HCEC 1CT (cell line): ENCODE measurements at places on chromosomes 2 and 18.

DNA sequence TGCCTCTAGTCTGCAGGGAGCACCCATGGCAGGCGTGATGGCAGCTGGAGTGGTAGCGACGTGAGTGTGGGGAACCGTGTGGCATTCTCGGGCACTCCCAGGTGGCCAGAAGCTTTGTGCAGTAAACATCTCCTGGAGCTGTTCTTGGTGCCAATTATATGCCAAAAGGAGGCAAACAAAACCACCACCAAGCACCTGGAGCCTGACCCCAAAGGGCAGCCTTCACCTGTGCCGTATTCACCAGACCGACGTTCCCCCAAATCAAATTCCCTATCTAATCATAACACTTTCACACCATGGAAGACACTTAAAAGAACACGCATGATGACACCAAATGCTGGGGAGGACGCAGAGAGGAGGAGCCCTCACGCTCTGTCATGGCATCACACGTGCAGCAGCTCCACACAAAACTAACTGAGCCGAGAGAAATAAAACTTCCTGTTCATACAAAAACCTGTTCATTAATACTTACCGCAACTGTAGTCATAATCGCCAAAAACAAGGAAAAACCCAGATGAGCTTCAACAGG lies 123.6 kb downstream of the EIPR1 start:
- DNase-seq = no peak

DNA sequence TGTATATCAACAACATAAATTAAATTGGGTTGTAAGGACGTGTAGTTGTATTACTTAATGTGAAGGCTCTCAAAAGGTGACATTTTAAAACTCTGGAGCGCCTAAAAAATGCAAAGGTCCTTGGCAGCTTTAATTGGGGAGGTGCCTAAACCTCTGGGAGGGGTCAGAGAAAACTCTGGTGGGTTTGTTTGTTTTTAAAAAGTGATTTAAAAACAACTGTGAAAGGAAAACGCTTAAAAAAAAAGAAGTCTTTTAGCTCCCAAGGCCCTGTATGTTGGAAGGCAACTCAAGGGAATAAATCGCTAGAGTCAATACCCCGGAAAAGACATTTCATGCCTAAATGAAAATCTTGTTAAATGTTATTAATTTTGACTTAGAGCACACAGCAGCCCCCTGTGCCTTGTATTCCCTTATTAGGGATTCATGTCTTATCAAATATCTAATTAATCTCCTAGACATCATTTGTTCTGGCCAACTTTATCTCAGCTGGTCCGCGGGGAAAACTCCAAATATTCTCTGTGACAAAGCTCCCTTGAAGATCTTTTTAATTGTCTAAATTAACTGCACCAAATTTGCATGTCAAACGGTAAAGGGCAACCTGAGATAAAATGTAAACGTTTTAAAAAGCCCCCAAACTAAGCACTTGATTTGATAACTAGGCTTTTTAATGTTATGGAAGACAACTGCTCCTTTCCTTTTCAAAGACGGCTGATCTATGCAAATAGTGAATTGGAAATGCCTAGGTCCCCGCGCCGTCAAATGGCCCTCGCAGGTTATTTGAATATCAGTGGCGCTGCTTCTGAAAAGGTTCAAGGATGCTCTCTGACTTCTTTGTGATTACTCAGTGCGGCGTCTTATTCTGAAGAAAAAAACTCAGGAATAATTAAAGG lies 4.2 kb downstream of the SP9 start:
- DNase-seq = no peak

- no peak for DNase-seq
Measured at GRCh38 chr18:56511996-56512395, 126.4 kb downstream of the TXNL1 start.

DNA sequence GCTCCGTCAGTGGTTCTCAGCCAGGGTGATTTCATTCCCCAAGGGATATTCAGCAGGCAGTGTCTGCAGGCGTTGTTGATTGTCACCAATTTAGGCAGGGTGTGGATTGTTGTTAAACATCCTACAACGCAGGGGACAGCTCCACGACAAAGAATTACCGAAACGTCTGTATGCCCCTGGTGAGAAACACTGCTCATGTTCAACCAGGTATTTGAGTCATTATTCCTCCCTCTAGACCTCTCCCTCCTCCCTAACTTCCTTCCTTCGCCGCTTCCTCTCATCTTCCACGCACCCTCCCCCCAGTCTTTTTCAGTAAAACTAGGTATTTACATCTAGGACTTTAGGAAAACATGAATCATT lies 50.8 kb downstream of the NCK2 start:
- DNase-seq = no peak

DNA sequence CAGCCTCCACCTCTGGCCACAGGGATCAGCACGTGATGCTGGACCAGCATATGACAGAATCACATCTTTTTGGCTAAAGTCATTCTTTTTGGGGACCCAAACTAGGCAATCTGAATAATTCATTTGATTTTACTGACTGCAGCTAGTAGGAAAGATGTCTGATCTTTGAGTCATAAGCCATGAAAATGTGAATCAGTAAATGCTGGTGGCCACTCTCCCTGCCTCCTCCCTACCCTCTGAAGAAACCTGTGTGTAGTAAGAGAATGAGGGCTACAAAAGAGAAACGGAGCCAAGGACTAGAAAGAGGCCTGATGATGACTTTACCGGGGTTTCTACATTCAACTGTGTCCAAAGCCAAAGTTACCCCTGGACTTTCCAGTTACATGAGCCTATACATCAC lies 10.1 kb upstream of the LRPPRC start:
- peak; percentile 48 for DNase-seq

DNA sequence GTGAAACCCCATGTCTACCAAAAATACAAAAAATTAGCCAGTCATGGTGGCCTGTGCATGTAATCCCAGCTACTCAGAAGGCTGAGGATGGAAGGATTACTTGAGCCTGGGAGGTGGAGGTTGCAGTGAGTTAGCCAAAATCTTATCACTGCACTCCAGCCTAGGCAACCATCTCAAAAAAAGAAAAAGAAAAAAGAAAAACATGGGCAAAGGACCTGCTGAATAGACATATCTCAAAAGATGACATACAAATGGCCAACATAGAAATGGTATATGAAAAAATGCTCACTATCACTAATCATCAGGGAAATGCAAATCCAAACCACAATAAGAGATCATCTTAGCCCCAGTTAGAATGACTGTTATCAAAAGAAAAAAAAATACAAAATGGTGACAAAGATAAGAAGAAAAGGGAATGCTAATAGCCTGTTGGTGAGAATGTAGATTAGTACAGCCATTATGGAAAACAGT lies 1.4 kb upstream of the TGOLN2 start:
- DNase-seq = no peak

- peak; percentile 97 for DNase-seq
Measured at GRCh38 chr18:8946066-8946838, 156.2 kb upstream of the NDUFV2 start.
